Activated naive CD8-positive, alpha-beta T cell treated with anti-CD3 and anti-CD28 coated beads, Interleukin-2, amount 10 ng/mL, durations not matched to agents 7 days and 5 days (primary cell): ENCODE measurements at places on chromosomes 6 and 20. TPM values are rescaled to one million over a fixed set of nuclear protein-coding genes. Genes with fewer than 3 reads are reported as not detected.

Gene PRRT1
- total RNA-seq, result 1.1 TPM

DNA sequence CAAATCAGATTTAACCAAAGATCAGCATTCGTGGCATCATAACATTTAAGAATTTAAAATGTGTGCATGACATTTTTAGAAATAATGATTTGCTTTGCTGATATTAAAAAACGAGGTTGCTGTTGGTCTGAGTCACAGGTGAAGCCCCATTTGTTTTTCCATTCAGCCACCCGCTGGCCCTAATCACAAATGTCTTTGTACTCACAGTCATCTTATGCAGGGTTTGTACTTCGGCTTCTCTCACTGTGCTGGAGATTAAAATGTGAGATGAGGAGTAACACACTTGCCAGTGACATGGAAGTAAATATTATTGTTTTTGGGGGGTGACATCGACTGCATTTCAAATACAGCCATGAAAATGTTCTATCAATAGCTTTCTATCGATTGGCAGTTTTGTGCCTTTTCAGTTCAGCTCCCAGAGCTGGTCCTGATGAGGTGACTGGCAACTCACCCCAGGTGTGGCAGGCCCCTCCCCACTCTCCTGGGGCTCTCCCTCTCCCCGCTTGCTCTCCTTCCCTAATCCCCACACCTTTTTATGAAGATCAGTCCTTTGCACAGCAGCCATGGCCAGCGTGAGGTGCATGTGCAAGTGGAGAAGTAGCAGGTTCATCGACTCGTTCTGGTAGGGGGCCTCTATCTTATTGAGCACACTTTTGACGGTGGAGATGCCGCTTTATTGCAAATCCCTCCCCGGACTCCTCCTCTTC lies 58.8 kb upstream of the FUCA2 start:
- DNase-seq, result no peak

DNA sequence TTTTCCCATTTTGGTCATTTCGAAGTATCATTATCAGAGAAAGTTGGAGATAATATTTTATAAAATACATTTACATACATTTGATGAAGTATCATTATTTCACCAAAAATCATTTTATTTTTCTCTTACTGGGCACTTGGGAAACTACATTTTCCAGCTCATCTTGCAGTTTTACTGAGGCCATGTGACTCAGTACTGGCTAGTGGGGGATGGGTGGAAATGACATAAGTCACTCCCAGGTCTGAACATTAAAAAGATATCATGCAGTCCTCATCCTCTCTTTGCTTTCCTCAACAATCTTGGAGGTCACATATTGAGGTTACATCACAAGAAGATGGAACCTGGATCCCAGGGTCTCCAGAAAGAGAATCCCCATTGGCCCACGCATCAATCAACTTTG lies 84.1 kb downstream of the CD24 start:
- no peak for DNase-seq

- DNase-seq, result no peak
Observed at GRCh38 chr6:163543321-163543720, 128.8 kb downstream of the QKI start.

GRCh38 chr6:151121900-151122299 lies 117.9 kb upstream of the AKAP12 start:
- DNase-seq, result no peak

GRCh38 chr6:67608099-67608749 lies 1026.9 kb upstream of the ADGRB3 start:
- DNase-seq, result no peak

DNA sequence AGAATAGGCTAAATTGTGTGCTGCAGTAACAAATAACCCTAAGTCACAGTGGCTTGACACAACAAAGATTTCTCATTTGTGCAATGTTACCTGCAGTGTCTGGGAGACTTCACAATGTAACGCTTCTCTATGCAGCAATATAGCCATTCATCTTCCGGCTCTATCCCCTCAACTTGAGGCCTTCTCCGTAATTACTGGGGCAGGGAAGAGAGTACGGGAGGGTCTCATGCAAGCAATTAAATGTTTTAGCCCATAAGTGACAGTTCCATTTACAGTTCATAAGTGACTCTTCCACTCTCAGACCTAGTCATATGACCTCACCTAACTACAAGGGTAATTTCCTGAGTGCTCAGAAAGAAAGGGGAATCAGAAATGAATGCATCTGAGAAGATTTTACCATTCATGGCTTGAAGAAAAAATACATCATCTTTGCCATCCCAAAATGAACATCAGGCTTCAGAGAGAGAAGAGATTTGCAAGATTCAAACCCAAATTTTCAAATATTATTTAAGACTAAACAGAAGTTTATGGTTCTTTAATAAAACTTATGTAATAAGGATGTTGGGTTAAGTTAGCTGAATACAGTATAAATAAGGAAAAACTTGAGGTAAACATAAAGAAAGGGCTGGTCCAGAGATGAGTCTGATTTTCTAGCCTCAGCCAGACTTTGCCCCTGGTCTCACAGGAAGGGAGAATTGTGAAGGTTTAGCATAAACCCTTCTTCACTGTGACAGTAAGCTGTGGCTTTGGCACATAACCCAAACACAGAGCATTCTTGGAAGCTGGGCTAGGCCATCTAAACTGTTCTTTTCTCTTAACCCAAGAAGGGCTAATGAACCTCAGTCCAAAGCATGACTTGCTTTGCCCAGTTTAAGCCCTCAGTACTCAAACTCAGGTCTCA lies 13.3 kb downstream of the GPR6 start:
- no peak for DNase-seq

- DNase-seq, result no peak
Observed at GRCh38 chr6:157226026-157226625, 97.2 kb downstream of the TMEM242 start.

- no peak for DNase-seq
Observed at GRCh38 chr20:34396408-34396807, 33.3 kb downstream of the ITCH start.

Gene KIFC1
- 127 TPM for total RNA-seq

Gene BTN1A1
- total RNA-seq, result 0.11 TPM

GRCh38 chr20:37342231-37343177 lies 3.4 kb upstream of the SRC start:
- no peak for DNase-seq

Gene ULBP1
- 0.91 TPM for total RNA-seq

- DNase-seq, result no peak
Observed at GRCh38 chr6:25007269-25007699, 71.5 kb upstream of the RIPOR2 start.

GRCh38 chr20:17679941-17680835 lies 1.9 kb downstream of the RRBP1 start:
- DNase-seq, result no peak

Gene GRM1
- total RNA-seq, result not detected

DNA sequence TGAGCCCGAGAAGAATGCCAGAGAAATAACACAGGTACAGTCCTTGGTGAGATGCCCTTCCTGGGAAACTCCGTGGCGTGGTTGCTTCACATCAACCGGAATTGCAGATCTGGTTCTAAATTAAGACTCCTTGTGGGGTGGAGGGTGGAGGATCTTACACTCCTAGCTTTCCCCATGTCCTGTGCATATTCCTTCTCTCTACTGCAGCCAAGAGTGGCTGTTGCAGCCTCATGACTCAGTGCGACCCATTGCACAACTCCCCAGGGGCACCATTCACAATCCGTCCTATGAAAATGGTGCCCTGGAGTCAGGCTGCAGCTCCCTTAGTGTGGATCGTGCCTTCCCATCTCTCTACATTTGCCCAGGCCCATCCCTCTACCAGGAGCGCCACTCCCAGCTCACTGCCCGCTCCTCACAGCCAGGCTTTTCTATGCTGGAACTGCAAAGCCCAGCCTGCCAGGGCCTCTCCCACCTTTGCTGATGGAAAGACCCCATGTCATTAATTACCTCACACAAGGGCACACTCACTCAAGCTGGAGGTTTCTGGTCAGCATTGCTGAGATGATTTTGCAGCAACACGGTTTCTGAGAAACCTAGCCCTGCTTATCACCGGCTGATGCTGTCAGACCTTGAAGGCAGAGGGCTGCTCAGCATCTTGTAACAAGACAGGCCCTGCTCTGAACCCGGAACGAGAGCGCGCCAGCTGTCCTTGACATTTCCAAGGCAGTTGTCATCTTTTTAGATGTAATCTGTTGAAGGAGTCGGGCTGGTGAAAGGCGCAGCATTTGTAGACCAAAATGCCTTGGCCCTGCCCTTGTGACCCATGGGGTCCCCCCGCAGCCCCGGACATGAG lies 39.7 kb downstream of the SIRPA start:
- no peak for DNase-seq

DNA sequence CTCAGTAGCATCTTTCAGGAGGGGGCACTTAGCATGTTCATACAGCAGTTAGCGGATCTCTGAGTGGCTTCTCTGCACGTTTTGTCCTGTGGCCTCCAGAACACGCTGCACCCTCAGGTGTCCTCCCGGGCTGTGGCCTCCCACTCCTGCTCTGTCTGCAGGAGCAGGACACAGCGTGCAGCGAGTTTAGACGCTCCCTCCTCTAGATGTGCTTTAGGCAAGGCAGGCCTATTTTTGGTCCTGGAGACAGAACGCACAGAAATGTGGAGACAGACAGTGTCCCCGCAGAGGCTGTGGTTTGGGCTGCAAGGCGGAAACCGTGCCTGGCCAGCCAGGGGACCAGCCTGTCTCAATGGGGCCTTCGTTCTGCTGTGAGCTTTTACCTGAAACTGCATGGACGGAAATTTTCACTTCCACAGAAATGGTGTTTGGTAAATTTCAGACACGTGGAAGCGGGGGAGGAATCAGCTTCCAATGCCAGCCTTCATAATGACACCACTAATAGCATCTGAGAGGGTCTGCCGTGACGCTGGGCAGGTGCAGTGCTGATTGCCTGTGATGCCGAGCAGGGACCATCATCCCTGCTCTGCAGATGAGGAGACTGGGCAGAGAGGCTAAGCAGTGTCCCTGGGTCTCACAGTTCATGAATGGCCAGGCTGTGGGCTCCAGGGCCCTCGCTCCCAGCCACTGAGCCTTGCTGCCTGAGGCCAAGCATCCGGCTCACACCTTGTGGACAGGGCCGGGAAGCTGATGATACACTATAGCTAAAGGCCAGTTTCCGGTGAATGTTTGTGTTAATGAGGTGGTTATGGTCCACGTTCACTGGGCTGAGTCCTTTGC lies 120.9 kb downstream of the SYCP2 start:
- no peak for DNase-seq

Gene FOXS1
- total RNA-seq, result not detected

DNA sequence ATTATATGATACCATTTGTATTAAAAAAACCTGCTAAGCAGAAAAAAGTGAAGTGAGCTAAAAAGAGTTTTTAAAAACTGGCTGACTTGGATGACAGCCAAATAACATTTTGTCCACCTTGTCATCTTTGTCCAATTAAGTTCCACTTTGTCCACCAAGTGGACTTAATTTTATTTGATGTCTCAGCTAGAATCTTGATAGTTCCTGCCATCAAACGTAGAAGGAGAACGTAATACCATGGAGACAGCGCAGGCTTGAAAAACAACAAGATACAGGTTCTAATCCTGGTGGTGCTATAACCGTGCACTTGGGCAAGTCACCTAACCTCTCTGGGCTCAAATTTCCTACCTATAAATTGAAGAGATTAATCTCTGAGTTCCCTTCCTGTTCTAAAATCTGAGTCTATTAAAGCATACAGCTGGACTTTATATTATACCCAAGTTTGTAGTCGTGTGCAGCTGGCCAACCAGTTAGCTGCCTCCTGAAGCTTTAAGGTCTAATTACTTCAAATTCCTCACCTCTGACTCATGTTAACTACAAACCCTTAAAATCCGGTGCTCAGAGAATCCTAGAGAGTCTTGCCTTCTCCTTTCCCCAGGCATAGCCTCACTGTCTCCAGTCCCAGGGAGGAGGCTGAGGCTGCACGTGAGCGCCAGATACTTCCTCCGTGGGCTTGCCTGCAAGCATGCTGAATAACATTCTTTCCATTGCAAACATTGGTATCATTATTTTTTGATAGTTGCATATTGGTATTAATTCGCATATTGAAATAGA lies 16.8 kb downstream of the TMEM244 start:
- no peak for DNase-seq

- DNase-seq, result no peak
Observed at GRCh38 chr6:158361961-158362669, 49.9 kb downstream of the TULP4 start.

DNA sequence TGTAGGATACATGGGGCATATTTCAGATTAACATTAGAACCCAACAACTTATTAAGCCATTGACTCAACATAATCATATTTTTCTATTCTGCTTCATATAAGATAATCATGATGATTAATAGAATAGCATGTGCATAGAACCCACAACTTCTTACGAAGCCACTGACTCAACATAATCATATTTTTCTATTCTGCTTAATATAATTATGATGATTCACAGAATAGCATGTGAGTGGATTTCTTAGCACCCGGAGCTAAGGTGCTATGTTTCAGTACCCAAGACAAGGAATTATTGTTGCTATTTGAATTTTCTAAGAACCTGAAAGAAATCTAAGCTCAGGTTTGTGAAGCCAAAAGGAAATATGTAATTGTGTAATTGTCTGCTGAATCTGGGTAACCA lies 96.8 kb downstream of the TENT5A start:
- no peak for DNase-seq

GRCh38 chr6:11473008-11473740 lies 64.4 kb upstream of the TMEM170B start:
- DNase-seq, result no peak

DNA sequence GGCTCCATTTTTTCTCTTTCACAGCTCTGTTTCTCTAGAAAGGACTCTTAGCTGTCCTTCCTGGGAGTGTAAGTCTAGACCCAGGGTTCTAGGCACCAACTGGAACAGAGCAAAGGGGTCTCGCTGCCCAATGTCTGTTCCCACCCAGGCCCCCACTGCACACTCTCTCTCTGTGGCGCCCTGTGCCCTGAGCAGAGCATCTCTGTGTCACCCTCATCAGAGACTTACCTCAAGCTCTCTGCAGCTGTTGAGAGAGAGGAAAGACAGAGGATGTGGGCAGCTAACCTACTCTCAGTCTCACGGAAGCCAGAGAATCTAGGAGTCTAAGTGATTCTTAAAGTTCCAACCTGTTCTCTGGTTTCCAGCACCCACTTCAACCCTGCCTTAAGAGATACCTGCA lies 9.5 kb downstream of the NCR2 start:
- peak; percentile 61 for DNase-seq

Gene POU5F1
- 0.22 TPM for total RNA-seq

Gene POLH
- total RNA-seq, result 62.0 TPM

Gene LAMA2
- total RNA-seq, result not detected

DNA sequence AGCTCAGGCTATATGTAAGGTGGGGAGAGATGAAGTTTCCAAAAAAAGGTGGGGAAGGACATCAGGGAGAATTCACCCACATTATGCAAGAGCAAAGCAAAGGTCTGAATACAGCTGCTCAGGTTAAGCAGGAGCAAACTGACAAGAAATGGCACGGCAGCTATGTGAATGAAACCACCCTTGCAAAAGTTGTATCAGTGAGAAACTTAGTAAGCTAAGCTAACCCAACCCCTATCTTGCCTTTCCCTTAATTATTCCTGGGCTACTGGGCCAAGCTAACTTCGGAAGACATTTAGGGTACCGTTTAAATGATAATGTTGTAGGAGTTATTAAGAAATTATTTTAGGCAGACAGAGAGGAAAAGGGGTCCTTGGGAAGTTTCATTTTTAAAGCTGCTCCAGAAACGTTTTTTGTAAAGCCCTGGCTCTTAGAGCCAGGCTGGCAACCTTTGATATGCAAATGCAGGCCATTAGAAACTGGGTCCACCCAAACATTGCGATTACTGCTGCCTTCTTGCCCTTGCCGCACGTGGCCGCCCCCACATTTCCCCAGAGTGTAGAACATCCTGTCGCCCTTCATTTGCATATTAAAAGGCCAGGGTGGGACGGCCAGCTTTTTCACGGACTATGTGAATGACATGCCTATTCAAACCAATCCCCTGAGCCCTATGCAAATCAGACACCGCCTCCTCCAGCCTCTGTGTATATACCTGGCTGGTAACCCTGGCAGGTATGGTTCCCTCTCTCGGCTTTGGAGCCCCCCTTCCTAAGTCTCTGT lies 60.5 kb upstream of the SAMD5 start:
- no peak for DNase-seq

Gene HLA-DRB5
- 0.26 TPM for total RNA-seq
